ENCODE measurements at places on chromosomes 7 and 10.

- no peak for DNase-seq
Measured at GRCh38 chr7:135372222-135372621, 137.7 kb downstream of the CNOT4 start.

DNA sequence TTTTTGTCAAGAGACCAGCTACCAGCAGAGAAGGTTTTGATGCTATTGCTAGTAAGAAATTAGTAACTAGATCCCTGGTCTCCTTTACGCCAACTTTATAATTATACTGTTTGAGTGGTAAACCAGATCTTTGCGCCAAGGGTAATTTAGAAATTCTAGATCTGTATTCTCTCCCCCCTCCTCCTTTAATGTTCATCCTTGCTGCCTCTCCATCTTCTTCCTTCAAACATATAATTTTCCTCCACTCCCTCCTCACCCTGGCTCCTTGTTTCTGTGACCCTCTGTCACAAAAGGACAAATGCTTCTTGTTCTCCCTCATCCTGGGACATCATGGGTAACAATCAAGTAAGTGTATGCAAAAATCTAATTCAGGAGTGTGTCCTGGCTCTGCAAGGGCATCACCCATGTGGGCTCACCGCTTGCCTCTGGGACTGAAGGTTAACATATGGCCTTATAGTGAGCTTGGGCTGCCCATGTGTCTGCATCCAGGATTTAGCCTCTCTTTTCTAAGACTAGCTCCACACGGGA lies 121.2 kb downstream of the BAMBI start:
- DNase-seq = no peak

DNA sequence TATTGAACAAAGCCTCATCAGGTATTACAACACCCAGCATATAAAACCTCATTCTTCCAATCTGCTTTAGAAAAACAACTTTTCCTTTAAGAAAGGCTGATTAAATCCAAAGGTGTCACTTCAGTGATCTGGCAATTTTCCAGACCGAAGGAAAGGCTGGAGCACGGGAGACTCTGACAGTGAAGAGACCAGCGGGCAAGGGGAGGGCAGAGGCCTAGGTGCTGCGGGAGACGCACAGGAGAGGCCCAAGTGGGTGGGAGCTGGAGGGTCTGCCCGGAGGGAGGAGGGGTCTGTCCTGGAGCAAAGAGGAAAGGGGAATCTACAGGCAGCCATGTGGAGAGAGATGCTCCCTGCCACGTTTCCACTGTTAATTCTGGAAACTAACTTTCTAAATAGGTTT lies 24.3 kb upstream of the PPP2R2D start:
- DNase-seq = no peak

DNA sequence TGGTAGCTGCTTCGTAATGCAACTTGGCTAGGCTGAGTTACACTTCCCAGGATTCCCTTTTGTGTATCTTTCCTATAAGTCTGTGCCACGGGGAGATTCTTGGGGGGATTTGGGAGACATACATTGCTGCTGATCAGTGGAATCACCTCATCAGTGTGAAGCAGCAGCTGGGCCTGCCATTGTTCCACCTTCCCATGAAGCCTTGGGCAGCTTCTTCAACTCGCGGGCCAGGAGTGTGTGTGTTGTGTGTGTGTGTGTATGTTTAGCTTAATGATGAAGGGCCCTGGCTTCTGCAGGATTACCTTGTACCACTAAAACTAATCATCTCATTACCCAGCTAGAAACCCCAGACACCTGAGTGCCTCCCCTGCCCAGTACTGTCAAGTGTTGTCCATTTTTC lies 33.3 kb upstream of the ARHGAP22 start:
- DNase-seq = no peak

- DNase-seq = no peak
Measured at GRCh38 chr10:16779384-16779915, 37.8 kb downstream of the RSU1 start.

DNA sequence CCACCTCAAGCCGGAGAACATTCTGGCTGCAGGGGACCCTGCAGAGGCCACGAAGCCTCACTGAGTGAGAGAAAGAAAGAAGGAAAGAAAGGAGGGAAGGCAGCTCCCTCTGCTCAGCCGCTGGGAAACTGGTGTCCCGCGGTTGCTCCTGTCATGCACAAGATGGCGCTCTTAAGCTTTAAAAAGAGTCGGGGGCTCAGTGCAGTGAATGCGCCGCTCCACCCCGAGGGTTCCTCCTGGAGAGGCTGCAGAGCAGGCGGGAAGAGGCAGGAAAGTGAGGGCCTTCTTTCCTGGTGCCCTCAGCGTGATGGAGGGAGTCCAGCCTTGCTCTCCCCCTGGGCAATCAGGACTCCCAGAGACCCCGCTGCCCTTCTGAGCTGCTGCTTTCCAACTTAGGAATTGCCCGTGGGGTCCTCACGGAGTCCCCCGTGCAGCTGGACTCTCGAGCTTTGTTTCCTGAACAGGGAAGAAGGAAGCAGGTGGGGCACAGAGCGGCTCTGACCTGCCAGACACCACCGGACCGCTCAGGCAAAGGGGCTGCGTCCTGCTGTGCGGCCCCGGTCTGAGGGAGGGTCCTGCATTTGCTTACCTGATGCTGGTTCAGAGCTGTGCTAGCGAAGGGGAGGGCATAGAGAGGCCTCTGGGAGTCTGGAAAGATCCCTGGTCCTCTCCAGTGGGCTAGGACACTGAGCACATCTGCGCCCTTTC lies 141.9 kb upstream of the MKI67 start:
- no peak for DNase-seq

DNA sequence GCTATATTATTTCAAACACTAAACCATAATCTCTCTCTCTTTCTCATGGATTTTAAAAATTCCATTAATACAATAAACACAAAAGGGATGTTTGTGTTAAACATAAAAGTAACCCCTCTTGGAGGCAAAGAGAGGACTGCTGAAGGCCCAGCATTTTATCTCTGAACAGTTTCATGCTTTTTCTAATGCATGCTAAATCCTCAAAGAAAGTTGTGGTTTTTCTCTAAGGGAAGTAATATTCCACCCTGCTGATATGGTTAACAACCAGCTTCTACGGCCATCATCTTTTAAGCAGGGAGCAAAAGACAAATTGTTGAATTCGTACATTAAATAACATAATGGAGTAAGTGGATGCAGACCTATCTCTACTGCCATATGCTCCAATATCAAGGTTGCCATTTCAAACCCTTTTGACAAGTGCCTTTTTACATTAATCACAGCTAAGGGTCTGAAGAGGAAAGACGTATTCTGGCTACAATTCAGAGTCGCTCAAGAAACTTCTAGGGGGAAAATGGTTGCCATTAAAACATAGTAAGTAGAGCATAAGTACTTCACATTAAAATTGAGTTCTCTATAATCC lies 103.1 kb downstream of the SLC25A13 start:
- DNase-seq = no peak

GRCh38 chr7:17013204-17013603 lies 131.4 kb upstream of the AGR3 start:
- DNase-seq = no peak

DNA sequence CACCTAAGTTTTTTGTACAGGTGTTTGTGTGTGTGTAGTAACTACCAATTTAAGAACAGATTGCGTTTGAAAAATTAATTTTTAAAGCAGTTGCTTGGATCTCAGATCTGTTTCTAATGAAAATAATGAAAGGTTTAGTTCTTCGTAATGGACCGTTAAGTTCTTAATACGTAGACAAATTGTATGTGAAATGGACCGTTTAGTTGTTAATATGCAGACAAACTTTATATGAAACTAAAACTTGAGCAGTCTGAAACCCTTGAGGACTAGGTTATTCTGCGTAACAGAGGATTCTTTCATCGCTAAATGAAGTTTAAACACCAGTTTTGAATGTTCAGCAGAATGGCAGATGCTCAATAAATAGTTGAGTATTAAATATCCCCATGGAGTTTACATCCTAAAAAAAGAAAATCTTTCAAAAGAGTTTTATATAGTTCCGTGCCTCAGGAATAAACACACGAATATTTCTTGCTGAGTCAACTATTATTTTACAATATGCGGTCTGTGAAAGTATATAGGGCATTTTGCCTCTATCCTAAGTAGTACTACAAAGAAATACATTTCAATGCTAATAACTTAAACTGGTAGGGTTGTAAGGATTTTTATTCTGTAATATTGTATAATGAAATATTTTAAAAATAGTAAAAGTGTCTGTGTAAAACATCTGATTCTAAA lies 1.2 kb downstream of the DBF4 start:
- DNase-seq = no peak

DNA sequence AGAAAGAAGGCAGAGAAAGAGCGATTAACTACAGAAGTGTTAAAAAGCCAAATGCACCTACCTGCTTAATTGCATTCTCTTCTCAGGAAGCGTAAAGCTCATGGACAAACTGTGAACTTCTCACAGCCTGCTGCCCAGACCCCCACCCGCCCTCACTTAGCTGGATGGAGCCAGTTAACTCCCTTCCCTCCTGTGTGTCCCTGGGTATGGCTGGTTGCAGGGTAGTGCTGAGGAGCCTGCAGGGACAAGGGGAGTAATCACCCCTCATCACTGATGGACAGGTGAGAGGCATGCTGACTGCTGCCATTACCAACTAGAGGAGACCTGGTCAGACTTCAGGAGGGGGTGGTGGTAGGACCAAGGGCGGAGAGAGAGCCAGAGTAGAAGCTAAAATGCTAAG lies 37.5 kb downstream of the ENO4 start:
- no peak for DNase-seq

DNA sequence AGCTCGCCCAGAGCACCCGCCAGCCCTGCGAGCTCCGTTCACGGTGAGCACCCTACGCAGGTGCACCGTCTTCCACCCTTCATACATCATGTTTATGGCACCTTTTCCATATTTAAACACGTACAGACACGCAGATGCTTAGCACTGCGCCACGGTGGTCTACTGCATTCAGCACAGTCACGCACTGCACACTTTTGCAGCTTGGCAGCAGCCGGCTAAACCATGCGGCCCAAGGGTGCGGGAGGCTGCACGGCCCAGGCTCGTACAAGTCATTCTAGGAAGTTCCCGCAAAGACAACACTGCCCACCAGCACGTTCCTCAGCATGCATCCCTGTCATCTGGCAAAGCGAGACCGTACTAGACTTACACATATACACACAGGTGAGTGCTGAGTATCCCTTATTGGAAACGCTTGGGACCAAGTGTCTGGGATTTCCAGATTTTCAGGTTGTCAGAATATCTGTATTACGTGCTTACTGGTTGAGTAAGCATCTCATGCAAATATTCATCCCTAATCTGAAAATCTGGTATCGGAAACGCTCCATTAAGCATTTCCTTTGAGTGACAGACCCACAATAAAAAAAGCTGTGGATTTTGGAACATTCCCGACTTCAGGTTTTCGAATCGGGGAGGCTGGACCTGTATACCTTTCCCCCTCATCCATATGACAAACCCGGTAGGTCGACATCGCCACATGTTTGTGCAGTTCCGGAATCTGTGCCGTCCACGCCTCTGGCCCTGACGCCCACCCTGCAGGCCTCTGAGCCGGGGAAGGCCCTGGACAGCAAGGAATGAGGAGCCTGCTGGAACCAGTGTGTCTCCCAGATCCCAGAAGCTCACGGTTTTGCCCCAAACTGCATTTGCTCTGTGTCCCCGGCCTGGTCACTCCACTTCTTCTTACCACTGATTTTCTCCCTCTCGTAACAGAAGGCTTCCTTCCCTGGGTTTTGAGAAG lies 222.2 kb downstream of the ELFN1 start:
- no peak for DNase-seq

Measured in skeletal muscle cell (primary cell).